ENCODE measurements at places on chromosomes 6 and 20. TPM values are rescaled to one million over a fixed set of nuclear protein-coding genes. Genes with fewer than 3 reads are reported as not detected.

DST gene
- total RNA-seq, result 116 TPM

RAB23 gene
- 17.5 TPM for total RNA-seq

DNA sequence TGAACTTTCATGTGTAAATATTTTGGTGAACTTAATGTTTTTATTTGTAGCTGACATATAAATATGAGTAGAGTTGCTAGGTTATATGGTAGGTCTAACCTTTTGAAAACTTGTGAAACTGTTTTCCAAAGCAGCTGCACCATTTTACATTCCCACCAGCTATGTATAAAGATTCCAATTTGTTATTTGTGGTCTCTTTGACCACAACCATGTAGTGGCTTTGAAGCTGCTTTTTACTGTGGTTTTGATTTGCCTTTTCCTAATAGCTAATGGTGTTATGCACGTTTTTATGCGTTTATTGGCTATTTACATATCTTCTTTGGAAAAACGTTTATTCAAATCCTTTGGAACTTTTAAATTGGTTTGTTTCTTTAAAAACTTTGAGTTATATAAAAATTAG, 10.3 kb downstream of the CST3 start:
- DNase-seq, result no peak
- H3K27ac ChIP-seq, result no peak overlapping the region
- H3K4me3 ChIP-seq, result no peak overlapping the region
- H3K4me1 ChIP-seq, result peaks cover 2% of the 10 kb centered on the region

DNA sequence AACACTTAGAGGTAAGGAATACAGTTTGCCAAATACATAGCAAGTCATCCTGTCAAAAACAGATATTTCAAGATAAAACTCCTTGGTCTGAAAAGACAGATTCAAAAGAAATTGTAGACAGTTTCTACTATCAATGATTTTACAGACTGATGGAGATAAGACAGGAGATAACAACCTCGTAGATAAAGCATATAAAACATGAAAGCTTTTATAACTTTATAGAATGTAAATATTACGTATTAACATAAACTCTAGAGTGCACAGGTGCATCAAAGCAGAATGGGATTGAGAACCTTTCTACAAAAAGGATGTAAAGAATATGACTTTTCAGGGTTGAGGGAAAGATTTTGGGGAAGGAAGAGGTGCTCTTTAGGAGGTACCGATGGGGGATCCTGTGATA, 158.0 kb upstream of the CENPW start:
- DNase-seq, result no peak
- H3K4me3 ChIP-seq, result no peak overlapping the region
- H3K27ac ChIP-seq, result peak overlapping the region; percentile 76

DNA sequence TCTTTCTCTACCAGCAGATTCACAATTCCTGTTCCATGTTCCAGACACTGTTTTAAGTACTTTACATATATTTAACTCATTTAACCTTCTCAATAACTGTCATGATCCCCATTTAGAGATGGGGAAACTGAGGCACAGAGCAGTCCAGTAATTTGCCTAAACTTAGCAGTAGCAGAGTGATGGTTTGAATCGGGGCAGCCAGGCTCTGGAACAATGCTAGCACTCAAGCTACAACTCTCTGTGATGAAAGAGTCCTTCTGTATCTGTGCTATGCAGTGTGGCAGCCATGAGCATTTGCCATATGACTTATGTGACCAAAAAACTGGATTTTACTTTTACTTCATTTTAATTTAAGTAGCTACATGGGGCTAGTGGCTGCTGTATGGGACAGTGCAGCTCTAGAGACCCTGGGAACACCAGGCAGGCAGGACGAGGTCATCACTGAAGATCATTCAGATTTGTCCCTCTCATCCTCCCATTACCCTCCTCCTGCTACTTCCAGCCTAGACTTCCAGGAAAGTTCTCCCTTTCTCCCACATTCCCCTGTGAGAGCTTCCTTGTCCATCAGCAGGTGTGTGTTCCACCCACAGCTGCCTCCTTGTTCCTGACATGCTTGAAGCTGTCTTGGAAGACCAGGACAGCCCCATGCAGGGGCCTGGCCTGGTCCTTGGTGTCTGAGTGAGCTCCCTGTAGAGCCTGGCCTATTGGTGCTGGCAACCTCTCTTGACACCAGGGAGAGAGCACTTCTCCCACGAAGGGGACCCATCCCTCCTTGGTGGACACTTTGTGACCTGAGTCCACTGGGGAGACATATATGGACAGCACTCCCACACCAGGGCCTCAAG, 157.0 kb downstream of the MRPL14 start:
- DNase-seq, result no peak
- no peaks in the 10 kb centered on the region for H3K27me3 ChIP-seq
- H3K36me3 ChIP-seq, result no peaks in the 10 kb centered on the region

- H3K27me3 ChIP-seq, result no peaks in the 10 kb centered on the region
- H3K27ac ChIP-seq, result no peak overlapping the region
- no peak for DNase-seq
- H3K36me3 ChIP-seq, result no peaks in the 10 kb centered on the region
- no peak overlapping the region for H3K4me3 ChIP-seq
Observed at GRCh38 chr6:22442826-22443225, 126.5 kb upstream of the HDGFL1 start.

DNA sequence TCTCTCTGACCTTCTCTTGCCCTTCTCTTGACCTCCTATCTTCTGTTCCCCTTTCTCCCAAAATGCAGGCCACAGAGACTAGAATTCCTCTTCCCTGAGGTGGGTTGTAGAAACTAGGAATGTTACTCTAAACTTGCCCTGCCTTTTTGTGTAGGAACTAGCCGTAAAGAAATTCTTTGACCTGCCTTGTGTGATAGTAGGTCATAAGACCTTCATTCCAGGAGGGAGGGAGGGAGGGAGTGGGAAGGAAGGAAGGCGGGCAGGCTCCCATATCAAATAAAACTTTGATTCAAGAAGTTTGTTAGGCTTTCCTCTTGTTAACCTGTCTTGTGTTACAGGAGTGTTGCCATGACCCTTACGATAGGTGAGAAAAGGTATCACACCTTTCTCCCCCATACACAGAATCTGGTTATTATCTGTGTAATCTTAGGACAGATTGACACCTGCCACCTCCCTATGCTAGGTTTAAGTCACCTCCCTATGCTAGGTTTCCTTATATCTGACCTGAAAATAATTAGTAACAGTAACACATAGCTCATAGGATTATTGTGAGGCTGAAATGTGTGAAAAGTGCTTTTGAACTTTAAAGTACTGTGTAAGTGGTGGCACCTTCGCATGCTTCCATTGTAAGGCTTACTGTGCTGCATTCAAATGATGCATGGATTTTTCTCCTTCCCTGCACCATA, 32.6 kb upstream of the FUCA2 start:
- no peaks in the 10 kb centered on the region for H3K36me3 ChIP-seq
- H3K27ac ChIP-seq, result no peak overlapping the region
- no peak for DNase-seq
- H3K4me3 ChIP-seq, result no peak overlapping the region
- H3K27me3 ChIP-seq, result no peaks in the 10 kb centered on the region

GRCh38 chr20:1478566-1478965, 11.9 kb upstream of the NSFL1C start:
- no peak overlapping the region for H3K4me3 ChIP-seq
- H3K4me1 ChIP-seq, result no peaks in the 10 kb centered on the region
- no peaks in the 10 kb centered on the region for H3K27me3 ChIP-seq
- DNase-seq, result no peak
- H3K36me3 ChIP-seq, result no peaks in the 10 kb centered on the region

DNA sequence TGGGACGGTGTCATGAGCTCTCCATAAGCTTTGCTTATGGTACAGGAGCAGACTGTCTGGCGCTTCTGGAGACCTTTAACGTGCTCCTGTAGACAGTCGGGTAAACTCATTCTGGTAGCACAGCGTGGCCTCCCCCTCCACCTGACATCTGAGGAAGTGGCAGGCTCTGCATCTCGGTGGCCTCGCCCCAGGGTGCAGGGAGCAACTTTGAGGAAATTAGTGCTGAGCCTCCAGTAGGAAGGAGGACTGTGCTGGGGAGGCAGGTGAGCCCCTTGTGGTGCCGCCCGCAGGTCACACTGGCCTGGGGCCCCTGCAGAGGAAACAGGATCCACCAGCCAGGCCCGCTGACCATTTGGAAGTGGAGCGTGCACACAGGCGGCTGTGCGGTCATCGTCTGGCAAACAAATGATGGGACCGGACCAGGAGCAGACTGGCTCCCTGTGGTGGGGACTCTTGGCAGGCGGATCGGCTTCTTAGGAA, 57.9 kb downstream of the SYNJ2 start:
- H3K4me3 ChIP-seq, result no peak overlapping the region
- no peak for DNase-seq
- H3K27ac ChIP-seq, result 0 out of 2 replicates have a peak overlapping the region, but pooled peaks have one; percentile 2
- no peaks in the 10 kb centered on the region for H3K27me3 ChIP-seq

GRCh38 chr6:118344014-118344670, 204.0 kb upstream of the PLN start:
- no peaks in the 10 kb centered on the region for H3K27me3 ChIP-seq
- H3K4me3 ChIP-seq, result no peak overlapping the region
- no peak for DNase-seq
- no peak overlapping the region for H3K27ac ChIP-seq

DNA sequence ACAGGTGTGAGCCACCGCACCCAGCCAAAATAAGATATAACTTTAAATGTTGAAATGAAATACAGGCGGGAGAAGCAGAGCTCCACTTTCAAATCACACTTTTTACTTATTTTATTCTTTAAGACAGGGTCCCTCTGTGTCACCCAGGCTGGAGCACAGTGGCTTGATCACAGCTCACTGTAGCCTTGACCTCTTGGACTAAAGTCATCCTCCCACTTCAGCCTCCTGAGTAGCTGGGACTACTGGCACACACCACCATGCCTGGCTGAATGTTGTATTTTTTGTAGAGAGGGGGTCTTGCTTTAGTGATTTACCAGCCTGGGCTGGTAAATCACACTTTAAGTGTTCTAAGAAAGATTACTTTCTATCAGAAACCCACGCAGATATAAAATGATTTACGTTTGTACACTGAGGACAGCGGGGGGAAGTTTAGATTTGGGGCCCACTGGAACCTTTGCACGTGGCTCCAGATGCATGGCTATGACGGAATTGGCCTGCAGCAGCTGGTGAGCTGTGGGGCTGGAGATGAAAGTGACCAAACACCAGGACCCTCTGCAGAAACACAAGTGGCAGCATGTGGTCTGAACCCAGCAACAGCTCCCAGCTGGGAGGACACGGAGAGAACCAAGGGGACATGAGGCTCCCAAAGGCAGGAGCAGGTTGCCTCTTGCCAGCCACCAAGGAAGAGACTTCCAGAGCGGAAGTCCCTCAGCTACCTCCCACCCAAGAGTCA, 26.4 kb upstream of the TLDC2 start:
- H3K36me3 ChIP-seq, result no peaks in the 10 kb centered on the region
- H3K27me3 ChIP-seq, result no peaks in the 10 kb centered on the region
- H3K4me3 ChIP-seq, result no peak overlapping the region
- 0 out of 2 replicates have a peak, but pooled peaks cover 1% of the 10 kb centered on the region for H3K4me1 ChIP-seq
- H3K27ac ChIP-seq, result no peak overlapping the region

DNA sequence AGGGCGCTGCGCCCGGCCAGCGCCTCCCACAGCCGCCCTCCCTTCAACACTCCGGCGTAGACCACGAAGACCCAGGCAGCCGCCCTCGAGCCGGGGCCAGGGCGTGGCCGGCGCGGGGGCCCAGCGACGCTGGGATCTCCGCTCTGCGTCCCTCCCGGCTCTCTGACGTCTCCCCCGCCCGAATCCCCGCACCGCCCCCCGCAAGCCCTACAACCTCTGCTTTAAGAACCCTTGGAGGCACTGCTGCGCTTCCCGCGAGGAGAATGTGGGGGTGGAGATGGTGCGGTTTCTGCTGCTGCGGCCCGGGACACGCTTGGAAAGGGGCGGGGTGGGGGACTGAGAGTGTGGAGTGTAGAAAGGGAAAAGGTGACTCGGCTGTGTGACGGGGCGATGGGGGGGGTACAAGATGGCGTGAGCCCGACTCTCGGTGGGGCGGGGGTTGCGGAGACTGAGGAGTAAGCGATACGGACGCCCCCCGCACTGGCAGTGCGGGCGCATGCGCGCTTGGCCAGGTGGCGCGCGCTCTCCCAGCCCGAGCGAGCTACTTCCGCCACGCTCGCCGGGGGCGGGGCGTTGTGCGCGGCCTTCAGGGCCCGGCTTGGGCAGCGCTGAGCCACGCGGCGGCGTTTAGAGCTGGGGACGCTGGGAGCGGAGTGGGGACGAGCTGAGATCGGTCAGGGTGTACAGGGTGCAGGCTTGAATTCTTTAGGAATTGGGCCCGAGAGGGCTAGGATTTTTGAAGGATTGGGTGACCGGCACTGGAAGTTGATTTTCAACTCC, at the start of gene SUPT3H:
Gene SUPT3H (minus strand): TSS at position 381 of the 780 bp plus-strand sequence.
- no peaks in the 10 kb centered on the region for H3K36me3 ChIP-seq
- peak within 1 kb of the TSS; percentile 92 for H3K4me3 ChIP-seq
- H3K27me3 ChIP-seq, result no peaks in the 10 kb centered on the region
- H3K4me1 ChIP-seq, result peaks cover 4% of the 10 kb centered on the region

- H3K27me3 ChIP-seq, result no peaks in the 10 kb centered on the region
- no peak overlapping the region for H3K27ac ChIP-seq
- no peak for DNase-seq
- H3K4me1 ChIP-seq, result no peaks in the 10 kb centered on the region
Observed at GRCh38 chr6:96104910-96105309, 89.1 kb downstream of the FUT9 start.

DNA sequence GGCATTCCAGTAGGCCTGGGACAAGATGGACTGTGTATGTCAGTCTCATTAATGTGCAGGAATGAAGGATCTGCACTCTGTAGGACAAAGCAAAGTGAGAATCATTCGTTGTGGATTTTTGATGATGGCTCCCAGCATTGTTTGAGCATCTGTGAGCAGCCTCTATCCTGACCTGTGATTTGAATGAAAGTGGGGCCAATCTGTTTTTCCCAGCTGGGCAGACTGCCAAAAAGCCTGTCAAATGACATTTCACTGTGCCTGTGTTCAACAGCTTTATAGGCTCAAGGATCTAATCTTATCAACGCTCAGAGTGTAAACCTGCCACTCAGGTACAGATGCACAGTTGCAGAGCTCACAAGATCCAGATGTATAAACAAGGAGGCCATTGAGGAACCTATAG, 86.7 kb upstream of the SYNDIG1 start:
- no peaks in the 10 kb centered on the region for H3K4me1 ChIP-seq
- no peak overlapping the region for H3K4me3 ChIP-seq
- no peak for DNase-seq
- H3K27ac ChIP-seq, result no peak overlapping the region

- no peaks in the 10 kb centered on the region for H3K4me1 ChIP-seq
- no peak overlapping the region for H3K27ac ChIP-seq
- no peaks in the 10 kb centered on the region for H3K27me3 ChIP-seq
- DNase-seq, result no peak
- peaks cover 3% of the 10 kb centered on the region for H3K36me3 ChIP-seq
- no peak overlapping the region for H3K4me3 ChIP-seq
Observed at GRCh38 chr20:11522366-11522741, 395.3 kb upstream of the BTBD3 start.

DNA sequence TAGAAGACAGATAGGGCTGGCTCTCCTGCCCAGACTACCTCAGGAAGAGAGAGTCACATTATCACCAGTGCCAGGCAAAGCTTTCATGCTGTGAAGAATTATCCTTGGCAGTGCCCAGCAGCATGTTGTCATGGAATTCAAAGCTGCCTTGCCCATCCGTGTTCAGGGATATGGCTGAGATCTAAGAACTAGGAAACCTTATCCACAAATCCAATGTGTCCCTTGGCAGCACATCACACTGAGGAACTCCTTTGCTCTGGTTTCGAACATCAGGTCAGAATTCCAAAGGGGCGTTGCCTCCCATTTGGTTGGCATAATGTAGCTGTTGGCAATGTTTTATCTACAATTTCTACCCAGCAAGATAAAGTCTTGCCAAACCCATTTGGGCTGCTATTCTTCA, 52.7 kb downstream of the ADGRF1 start:
- H3K27me3 ChIP-seq, result no peaks in the 10 kb centered on the region
- no peak for DNase-seq
- H3K27ac ChIP-seq, result no peak overlapping the region
- H3K4me3 ChIP-seq, result no peak overlapping the region
- no peaks in the 10 kb centered on the region for H3K36me3 ChIP-seq
- H3K4me1 ChIP-seq, result no peaks in the 10 kb centered on the region
